ENCODE measurements at places on chromosomes 1 and 21. TPM values are rescaled to one million over a fixed set of nuclear protein-coding genes. Genes with fewer than 3 reads are reported as not detected.

NSL1 gene
- total RNA-seq: 74.3 TPM

HES3 gene
- not detected for total RNA-seq

FCER1A gene
- total RNA-seq: not detected

ERICH3 gene
- not detected for total RNA-seq

BRDT gene
- 0.55 TPM for total RNA-seq

MPZ gene
- 0.68 TPM for total RNA-seq

TNFAIP8L2 gene
- total RNA-seq: not detected

KCNT2 gene
- 0.62 TPM for total RNA-seq

KRTAP11-1 gene
- not detected for total RNA-seq

CFHR3 gene
- not detected for total RNA-seq

LAMB3 gene
- not detected for total RNA-seq

DCST1 gene
- not detected for total RNA-seq

LYPD8 gene
- not detected for total RNA-seq

CAPZA1 gene
- total RNA-seq: 371 TPM

PLEKHA6 gene
- total RNA-seq: not detected

SIPA1L2 gene
- not detected for total RNA-seq

CFAP74 gene
- total RNA-seq: not detected
